GM23248 (cell line): ENCODE measurements at places on chromosomes 3 and 15.

GRCh38 chr3:115768661-115769060 lies 145.4 kb downstream of the GAP43 start:
- no peak overlapping the region for H3K27ac ChIP-seq
- no peak overlapping the region for H3K4me3 ChIP-seq
- peaks cover 7% of the 10 kb centered on the region for H3K4me1 ChIP-seq
- no peaks in the 10 kb centered on the region for H3K27me3 ChIP-seq

DNA sequence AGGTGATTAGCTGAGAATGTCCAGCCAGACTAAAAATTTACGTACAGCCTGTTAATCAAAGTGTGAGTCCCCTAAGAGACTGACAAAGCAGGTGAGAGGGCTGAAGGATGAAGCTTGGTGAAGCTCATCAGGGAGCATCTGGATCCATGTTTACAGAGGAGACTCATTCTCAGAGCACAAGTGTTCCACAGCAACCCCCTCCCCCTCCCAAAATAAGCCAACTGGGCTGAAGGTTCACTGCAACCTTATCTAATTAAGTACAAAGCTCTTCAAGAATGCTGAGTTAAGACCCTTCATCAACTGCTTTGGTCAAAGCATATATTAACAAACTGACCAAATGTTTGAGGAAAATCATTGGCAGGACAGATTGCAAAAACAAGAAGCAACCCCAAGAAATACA lies 262.6 kb upstream of the ZNF385D start:
- H3K36me3 ChIP-seq: no peaks in the 10 kb centered on the region
- no peak for DNase-seq
- no peak overlapping the region for H3K4me3 ChIP-seq
- no peaks in the 10 kb centered on the region for H3K27me3 ChIP-seq
- H3K4me1 ChIP-seq: peaks cover 13% of the 10 kb centered on the region

- DNase-seq: no peak
- H3K27ac ChIP-seq: no peak overlapping the region
- H3K36me3 ChIP-seq: peaks cover 73% of the 10 kb centered on the region
- no peak overlapping the region for H3K4me3 ChIP-seq
- H3K27me3 ChIP-seq: no peaks in the 10 kb centered on the region
- 0 out of 2 replicates have a peak, but pooled peaks cover 3% of the 10 kb centered on the region for H3K4me1 ChIP-seq
These were observed 17.3 kb upstream of the C3orf62 start for GRCh38 chr3:49294343-49294742.

DNA sequence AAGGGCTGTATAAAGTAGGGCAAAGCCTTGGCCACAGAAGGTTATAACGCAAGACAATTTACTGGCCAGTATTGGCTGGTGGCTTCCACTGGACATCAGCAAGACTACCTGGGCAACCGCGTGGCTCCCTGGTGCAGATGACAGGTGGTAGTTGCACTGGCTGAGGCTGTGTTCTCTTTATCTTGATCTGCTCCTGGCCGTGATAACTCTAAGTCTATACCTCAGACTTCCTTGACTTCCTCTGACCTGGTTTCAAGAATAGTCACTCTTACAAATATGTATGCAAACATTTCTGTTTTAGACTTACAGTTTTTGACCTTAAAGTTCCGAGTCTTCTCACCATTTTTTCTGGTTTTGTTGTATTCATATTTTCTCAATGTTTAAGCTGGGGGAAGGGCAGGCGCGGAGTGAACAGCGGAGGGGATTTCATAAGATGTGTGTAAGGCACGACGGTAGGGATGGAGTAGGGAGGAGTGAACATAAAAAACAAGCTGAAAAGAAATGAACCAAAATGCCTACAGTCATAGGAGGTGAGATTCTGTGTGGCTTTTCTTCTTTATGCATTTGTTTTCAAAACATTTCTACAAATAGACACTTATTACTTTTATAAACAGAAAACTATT lies 15.2 kb upstream of the TMEM212 start:
- DNase-seq: no peak
- peaks cover 33% of the 10 kb centered on the region for H3K4me1 ChIP-seq
- no peak overlapping the region for H3K27ac ChIP-seq
- no peaks in the 10 kb centered on the region for H3K36me3 ChIP-seq
- no peaks in the 10 kb centered on the region for H3K27me3 ChIP-seq
- H3K4me3 ChIP-seq: no peak overlapping the region
